HTR-8/SVneo (cell line): ENCODE measurements at places on chromosomes 6 and 20.
A peak's percentile ranks its signal among the peaks of the same experiment; 100 is the strongest.

- no peak for DNase-seq
These were observed 25.0 kb upstream of the CDKAL1 start for GRCh38 chr6:20509212-20509611.

DNA sequence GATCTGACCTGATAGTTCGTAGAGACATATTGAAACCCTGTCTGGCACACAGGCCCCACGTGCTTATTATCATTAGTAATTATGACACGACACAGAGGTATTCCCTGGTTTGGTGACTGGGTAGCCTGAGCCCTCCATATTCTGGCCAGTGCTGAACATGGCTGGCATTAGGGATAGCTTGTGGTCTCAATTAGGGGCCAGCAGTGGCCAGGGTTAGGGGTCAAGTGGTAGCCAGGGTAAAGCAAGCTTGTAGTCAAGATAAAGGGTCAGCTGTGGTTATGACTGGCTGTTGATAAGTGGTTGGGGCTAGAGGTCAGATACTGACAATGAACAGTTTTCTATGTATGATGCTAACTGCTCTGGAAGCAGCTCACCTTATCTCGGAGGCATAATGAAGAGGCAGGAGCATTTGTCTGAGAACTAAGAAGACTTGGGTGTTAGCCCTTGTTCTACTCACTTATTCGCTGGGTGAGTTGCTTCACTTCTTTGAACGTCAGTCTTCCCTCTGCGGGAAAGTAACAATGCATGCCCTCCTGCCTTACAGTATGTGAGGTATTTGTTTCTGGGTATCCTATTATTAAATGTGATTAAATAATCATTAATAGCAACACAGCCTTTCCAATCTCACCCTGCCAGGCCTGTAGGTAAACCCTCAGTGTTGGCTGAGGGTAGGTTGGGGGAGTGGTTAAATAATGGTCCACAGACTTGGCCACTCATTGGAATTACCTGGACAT, 66.7 kb downstream of the VEGFA start:
- no peak for DNase-seq

DNA sequence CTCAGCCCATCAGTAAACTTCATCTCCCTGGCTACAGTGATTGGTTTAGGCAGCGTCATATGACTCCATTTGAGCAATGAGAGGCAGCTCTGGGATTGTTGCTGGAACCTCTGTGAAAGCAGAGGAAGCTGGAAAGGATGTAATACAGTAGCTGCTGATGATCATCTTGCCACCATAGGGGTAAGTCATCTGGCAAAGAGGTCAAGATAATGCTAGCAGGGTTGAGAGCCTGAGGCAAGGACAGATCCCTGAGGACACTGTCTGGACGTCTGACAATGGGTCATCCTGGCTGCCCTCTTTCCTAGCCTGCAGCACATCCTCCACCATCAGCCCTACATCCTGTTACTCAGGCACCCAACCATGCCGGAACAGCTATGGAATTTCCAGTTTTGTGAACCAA, 25.5 kb upstream of the FKBP1A start:
- DNase-seq: no peak

DNA sequence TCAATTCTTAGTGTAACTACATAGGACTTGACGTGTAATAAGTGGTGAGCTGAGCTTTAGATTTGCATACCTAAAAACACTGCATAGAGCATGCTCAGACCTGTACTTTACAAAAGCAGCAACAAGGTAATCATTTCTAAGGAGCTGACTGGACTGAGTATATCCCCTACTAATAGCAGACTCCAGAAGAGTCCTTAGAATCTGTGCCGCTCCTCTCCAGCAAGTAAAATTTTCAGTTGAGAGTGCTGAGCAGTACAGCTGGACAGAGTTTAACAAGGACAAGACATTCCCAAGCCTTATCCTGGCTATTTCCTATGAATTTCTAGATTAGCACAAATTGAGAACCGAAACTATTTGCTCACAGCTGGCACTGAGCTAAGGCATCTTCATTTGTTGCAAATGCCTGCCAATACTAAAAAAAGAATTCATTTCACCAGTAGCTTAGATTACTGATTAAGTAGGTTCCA, 26.1 kb upstream of the KLHL31 start:
- no peak for DNase-seq

DNA sequence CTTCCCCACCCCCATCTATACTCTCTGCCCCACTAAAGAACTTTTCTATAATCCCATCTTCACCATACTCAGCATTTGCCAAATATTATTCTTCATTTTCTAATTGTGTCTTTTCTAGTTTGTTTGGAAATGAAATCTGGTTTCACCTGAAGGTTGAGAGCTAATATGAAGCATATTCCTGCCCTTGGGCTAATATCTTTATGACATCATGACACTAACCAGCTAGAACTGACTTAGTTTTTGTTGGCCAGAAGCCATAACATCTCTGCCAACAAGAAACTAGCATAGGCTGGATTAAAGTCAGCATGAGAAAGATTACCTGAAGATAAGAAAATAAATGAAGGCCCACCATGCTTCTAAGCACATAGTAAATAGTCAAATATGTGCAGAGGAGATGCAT, 16.7 kb downstream of the UNC5CL start:
- DNase-seq: no peak

- no peak for DNase-seq
These were observed 1.4 kb upstream of the TSPYL4 start for GRCh38 chr6:116255246-116255800.

GRCh38 chr6:135640449-135641111, 143.0 kb upstream of the AHI1 start:
- no peak for DNase-seq

GRCh38 chr6:119137194-119138072, 59.0 kb upstream of the FAM184A start:
- DNase-seq: no peak

DNA sequence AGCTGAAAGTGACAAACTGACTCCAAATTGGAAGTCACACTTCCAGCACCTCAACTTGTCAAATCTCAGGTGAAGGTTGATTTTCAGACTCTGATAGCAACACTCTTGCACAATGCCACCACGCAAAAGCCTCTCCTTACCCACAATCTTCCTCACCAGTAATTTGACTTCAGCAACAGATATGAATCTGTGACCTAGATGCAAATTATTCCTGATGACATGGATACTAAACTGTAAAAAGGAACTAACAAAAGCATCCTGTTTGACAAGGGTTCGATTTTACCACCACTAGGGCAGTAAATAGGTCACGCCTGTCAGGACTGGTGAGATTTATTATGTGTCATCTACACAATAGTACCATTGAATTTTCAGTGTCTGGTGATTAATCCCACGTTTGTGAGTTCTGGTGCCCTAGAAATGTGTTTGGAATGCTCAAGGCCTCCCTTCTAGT, 134.4 kb upstream of the COL21A1 start:
- no peak for DNase-seq

- DNase-seq: no peak
These were observed 194.8 kb downstream of the UNC5CL start for GRCh38 chr6:40844246-40844645.

GRCh38 chr6:75266716-75267291, 17.8 kb downstream of the TMEM30A start:
- no peak for DNase-seq

DNA sequence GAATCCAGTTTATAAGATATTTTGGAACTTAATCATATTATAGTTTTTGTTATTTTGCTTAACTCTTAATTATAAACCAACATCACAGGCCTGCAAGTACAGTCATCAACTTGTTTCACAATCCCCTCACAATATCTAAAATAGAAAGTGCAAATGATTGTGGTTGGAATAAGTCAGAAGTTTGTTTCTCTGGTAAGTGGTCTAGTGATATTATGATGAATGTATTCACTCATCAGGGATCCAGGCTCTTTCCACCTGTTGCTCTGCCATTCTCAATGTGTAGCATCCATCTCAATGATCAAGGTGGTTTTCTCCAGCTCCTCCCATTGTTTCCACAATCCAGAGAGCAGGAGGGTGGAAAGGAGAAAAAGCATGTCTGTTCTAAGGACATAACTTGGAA, 54.2 kb downstream of the OPN5 start:
- DNase-seq: no peak

DNA sequence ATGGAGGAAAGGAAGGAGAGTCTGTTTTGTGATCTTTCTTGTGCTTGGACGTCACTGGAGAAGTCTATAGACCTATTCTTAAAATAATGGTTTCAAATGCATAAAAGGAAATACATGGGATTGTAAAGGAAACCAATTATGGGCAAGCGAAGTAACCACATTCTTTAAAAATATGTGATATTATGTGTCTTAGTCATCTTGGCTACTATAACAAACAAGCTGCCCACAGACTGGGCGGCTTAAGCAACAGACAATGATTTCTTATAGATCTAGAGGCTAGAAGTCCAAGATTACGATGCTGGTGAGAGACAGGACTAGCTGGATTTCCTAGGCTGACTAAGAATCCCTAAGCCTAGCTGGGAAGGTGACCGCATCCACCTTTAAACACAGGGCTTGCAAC, 49.4 kb upstream of the CD83 start:
- peak; percentile 24 for DNase-seq

DNA sequence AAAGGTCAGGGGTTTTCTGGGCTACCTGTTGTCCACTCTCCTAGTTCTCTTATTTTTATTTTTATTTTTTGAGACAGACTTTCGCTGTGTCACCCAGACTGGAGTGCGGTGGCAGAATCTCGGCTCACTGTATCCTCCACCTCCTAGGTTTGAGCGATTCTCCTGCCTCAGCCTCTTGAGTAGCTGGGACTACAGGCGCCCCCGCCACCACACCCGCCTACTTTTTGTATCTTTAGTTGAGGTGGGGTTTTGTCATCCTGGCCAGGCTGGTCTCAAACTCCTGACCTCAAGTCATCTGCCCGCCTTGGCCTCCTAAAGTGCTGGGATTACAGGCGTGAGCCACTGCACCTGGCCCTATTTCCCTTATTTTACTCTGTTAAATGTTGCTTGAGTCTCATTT, 149.0 kb downstream of the EYA4 start:
- DNase-seq: no peak

GRCh38 chr6:149492798-149493343, 8.1 kb upstream of the ZC3H12D start:
- DNase-seq: no peak

DNA sequence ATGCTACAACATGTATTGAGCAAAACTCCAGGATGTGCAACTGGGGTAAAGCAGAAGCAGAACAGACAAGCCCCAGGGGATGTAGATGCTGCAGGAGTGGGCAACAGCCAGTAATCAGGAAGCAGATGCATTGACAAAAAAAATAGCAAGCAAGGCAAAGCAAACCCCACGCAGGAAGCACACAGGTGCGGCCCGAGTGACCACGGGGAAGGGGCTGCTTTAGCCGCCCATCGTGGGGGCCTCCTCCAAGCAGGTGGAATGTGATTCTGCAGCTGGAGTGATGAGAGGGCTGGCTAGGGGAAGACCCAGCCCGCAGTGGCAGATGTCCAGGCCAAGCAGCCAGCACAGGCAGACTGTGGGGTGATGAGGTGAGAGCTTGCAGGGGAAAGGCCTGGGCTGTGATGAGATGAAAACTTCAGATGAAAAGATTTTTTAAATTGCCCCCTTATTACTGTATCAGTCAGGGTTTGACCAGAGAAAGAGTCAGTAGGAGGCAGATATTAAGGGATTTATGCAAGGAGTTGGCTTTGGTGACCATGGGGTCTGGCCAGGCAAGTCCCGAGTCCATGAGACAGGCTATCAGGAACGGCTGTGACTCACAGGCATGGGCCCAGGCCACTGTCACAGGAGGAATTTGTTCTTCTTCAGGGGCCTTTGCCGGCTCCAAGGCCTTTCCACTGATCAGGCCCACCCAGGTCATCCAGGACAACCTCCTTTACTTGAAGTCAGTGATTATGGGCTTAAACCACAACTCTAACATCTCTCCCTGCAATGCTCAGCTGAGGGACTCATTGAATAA, 207.6 kb downstream of the ANKRD60 start:
- no peak for DNase-seq

- DNase-seq: no peak
These were observed 33.4 kb upstream of the INSM1 start for GRCh38 chr20:20334489-20334888.

DNA sequence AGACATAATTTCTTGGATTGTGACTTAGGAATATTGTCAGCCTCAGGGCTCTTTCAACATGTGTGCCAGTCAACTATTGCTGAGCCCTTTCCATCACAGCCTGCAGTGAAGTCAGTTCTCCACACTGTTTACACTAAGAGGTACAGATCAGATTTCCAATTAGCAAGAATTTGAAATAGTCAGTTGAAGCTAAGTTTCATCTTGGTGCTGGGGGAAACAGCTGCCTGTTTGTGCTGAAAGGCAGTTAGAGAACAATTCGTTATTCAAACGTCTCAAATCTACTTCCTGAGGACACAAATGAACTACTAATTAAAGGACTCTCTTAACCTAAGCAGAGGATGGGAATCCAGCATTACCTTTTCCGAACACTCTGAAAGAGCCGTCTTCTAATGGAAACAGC, 25.9 kb downstream of the ADGRF1 start:
- no peak for DNase-seq

GRCh38 chr6:30830438-30830837, 53.9 kb upstream of the DDR1 start:
- DNase-seq: no peak

GRCh38 chr6:151701911-151702562, 105.4 kb upstream of the ESR1 start:
- no peak for DNase-seq

DNA sequence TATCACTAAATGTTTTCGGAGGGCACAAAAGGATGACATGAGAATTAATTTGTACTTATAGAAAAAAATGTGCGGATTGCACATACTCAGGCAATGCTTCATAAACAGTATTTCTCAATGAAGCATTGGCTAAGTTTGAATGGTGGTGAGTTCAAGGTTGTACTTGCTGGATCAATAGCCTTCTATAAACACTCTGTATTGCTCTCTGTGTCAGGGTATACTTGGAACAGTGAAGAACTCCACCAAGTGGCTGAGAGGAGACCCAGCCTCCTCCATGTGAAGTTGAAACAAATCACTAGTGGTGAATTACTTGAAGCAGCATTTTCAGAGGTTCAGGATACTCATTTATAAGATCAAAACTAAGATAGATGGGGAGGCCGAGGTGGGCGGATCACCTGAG, 360.6 kb downstream of the RIMS1 start:
- DNase-seq: no peak

GRCh38 chr6:131061751-131062119, 1.3 kb downstream of the EPB41L2 start:
- no peak for DNase-seq

GRCh38 chr6:119313937-119314884, 35.4 kb downstream of the MAN1A1 start:
- no peak for DNase-seq

DNA sequence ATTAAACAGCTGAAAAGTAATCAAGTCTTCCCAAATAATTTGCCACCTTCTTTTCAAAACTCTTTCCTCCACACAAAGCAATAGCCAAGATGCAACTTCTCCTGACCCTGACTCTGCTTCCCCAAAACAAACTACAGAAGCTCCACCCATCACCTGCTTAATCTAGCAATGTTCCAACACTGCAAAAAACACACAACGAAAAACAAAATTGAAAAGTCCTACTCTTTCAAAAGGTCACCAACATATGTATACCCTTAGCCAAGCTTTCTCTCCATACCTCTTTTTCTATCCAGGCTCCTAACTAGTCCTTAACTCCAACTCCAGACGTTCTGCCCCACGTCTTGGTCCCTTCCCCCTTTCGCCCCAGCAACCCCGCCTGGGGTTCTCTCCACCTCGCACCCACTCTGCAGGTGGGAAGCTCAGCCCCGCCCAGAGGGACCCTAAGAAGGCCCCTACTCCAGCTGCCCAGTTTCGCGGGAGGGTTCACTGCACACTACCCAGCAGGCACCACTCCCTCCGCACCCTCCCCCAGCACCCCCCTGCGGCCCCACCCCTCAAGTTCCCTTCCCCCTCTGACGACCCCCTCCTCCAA, 717 bp downstream of the CSNK2A1 start:
- DNase-seq: peak; percentile 37

- DNase-seq: no peak
These were observed 209.3 kb upstream of the CDH4 start for GRCh38 chr20:61042506-61043385.

- DNase-seq: no peak
These were observed 20.6 kb upstream of the LCA5 start for GRCh38 chr6:79557673-79558467.
